ENCODE measurements at places on chromosomes 3 and 15.

DNA sequence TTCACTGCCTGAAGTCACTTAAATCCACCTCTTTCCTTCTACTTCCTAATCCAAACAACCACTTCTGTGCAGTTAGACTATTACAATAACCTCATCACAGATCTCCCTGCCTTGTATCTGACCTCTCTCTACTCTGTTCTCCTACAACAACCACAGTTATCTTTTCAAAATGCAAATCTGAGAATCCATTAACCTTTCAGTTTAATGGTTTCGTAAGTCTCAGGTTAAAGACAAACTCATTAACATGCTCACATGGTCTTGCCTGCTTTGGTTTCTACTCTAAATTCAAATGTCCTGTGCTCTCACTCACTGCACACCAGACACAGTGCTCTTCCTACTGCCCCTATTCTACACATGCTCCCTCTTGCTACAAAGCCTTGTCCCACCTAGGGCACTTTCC, 406.5 kb upstream of the THBS1 start:
- no peak for DNase-seq

DNA sequence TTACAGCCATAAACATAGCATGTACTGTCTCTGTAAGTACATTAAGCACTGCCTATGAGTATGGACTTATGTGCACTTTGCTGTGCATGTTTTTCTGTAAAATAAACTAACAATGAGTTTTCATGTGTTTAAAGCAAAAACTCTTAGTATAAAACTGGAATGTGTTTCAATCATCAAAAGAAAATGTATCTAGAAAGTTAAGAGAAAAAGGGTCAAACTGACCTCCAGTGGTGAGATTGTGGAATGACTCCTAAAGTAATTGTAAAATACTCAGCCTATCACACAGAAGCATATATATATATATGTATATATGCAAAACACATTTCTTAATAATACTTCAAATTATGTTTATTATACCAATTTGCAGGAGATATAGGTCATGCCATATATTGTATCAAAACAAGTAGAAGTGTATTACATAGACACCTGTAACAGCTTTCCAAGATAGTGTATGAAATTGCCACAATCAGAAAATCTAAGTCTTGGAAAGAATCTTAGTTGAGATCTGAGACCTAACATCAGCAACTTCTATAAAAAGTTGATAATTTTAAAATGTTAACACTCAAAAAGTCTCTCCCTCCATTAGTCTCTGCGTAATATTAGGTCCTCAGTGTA, 199.6 kb downstream of the FMN1 start:
- DNase-seq = no peak

- DNase-seq = no peak
These were observed 509.9 kb downstream of the SHQ1 start for GRCh38 chr3:72338082-72338941.

GRCh38 chr3:55252921-55253320, 234.2 kb downstream of the WNT5A start:
- DNase-seq = no peak

GRCh38 chr3:138348754-138349739, 668 bp downstream of the MRAS start:
- DNase-seq = no peak

GRCh38 chr3:171797873-171798272, 12.4 kb downstream of the PLD1 start:
- DNase-seq = no peak

- DNase-seq = peak; percentile 29
These were observed 66.1 kb downstream of the RPN1 start for GRCh38 chr3:128584412-128585020.

- no peak for DNase-seq
These were observed 103.9 kb upstream of the HES1 start for GRCh38 chr3:194031867-194032635.

GRCh38 chr3:44870375-44871061, 3.9 kb upstream of the TGM4 start:
- DNase-seq = no peak

- no peak for DNase-seq
These were observed 204.8 kb upstream of the SLC2A2 start for GRCh38 chr3:171231361-171231760.

DNA sequence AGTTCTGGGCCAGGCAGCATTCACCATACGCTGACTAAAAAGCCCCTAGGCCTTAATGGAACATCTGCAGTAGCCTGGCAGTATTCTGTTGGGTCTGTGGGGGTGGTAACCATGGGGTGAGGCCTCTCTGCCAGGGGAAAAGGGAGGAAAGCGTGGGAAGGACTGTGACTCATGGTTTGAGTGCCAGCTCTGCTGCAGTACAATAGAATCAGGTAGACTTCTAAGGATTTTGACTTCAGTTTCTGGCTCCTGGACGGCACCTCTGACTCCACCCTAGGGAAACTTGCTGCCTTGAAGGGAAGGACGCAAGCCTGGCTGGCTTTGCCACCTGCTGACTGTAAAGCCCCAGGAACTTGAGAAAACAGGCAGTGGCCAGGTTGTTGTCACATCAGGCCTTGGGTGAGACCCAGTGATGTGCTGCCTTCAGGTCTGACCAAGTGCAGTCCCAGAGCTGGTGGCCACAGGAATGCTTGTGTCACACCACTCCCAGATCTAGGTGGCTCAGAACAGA, 148.6 kb downstream of the SUCNR1 start:
- no peak for DNase-seq

DNA sequence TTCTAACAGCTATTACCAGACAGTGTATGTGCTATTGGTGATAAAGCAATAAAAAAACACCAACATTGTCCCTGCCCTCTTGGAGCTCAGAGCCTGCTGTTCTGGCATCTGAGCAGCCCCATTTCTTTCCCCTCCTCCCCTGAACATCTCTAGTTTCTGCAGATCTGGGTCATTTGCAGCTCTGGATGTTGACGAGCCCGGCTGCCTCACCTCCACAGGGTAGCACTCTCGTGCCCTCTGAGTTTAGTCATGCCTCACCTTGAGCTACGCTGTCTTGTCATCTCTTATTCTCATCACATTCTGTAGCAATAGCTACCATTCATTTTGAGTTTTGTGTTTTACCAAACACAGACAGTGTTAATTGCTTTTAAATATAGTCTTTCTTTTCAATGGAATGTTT, 30.0 kb upstream of the GPR171 start:
- DNase-seq = no peak

DNA sequence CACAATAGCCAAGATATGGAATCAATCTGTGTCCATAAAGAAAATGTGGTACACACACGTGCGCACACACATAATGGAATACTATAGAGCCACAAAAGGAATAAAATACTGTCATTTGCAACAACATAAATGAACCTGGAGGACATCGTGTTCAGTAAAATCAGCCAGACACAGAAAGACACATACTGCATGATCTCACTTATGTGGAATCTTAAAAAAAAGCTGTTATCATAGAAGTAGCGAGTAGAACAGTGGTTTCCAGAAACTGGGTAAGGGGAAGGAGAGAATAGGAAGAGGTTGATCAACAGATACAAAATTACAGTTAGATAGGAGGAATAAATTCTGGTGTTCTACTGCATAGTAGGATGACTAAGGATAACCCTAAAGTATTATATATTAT, 11.1 kb downstream of the ATOSA start:
- DNase-seq = no peak

GRCh38 chr3:153356908-153357307, 194.9 kb downstream of the RAP2B start:
- DNase-seq = no peak

- no peak for DNase-seq
These were observed 36.0 kb downstream of the NKIRAS1 start for GRCh38 chr3:23880703-23881339.

DNA sequence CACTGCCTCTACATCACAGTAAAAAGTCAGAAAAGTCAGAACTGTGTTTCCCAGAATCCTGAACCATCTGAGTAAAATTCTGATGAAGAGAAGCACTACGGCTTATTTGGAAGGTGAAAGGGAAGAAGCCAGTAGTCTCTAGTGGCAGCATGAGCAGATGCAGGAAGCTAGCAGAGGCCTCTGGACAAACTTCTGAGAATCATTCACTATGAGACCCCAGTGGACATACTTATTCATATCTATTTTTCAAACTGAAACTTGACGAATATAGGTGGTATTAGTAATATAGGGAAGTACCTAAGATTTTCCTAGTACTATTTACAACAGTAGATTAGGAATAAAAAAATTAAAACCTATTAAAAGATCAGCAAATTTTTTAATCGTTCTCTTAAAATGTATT, 272.8 kb upstream of the TTC14 start:
- no peak for DNase-seq

- no peak for DNase-seq
These were observed 148.6 kb downstream of the RAB11A start for GRCh38 chr15:66017792-66018487.

DNA sequence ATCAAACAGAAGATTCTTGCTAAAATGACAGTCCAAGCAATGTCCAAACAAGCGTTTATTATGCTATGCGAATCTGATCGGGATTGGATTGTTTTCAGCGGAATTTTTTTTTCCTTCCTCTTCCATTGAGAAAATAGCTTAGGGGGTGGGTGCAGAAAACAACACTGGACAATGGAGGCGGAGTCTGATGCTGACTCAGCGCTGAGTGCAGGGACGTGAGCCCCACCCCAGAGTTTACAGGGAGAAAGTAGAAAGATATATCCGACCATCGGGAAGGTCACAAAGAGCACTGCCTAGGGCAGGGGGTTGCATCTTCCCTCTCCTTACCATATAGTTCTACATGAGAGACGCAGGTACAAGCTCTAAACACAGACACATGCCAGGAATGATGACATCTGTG, 117.0 kb downstream of the FOXP1 start:
- DNase-seq = no peak

DNA sequence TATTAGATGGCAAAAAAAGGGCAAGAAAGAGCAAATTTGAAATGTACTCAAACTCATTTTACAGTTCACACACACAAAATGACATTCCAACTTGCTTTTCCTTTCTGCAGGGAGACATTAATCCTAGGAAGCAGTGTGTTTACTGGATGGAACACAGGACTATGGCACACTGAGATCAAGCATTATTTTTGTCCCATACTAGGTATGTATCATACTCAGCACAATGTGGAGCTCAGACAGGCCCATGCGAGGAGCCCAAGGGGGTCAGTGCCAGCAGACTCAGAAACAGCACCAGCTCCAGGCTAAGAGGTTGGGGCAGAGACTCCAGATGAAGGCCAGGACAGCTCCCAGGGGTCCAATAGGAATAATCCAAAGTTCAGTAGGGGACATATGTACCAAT, 30.8 kb upstream of the SLC35G2 start:
- DNase-seq = no peak

DNA sequence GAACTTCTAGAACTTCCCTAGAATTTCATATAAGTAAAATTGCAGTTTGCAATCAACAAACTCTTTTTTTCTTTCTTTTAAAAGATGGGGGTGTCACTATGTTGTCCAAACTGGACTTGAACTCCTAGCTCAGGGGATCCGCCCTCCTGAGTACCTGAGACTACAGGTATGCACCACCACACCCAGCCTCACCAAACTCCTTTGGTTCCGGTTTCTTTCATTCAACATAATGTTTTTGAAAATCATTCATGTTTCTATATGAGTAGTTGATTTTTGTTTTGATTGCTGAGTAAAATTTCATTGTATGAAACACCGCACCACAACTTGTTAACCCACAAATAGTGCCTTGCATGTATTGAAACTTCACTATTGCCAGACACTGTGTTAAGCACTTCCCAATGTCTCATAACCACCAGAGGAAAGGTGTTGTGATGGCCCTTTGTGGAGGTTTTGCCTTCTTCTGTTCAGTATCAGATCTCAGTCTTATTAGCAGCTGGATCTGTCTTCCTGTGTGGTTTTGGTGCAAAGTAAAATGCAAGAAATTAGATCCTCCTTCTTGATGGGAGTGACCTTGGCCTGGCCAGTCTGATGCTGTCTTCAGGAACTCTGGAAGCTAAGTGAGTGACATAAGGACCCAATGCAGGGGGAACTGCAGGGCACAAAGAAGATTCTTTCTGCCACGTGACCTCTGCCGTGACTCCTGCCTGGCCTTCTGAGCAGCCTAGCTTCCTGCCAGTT, 78.8 kb upstream of the UBE2E1 start:
- DNase-seq = no peak

GRCh38 chr15:52263563-52264282, 31.9 kb downstream of the MYO5C start:
- DNase-seq = no peak

DNA sequence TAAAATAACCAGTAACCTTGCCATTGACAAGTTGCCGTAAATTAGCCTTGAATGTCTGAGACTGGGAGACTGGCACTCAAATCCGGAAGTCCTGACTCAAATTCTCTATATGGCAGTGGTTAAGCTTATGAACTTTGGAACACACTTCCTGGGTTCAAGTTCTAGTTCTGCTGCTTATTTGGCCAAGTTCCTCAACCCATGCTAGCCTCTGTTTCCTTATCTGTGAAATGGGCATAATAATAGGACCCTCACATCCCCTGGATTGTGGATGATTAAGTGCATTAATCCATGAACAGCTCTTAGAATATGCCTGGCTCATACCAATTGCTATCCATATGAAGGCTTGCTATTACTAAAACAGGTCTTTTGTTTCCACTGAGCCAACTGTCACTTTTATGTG, 311.5 kb downstream of the EDEM1 start:
- DNase-seq = no peak

- DNase-seq = no peak
These were observed 706 bp downstream of the FSIP1 start for GRCh38 chr15:39781967-39782302.

- no peak for DNase-seq
These were observed 3.8 kb downstream of the NRROS start for GRCh38 chr3:196643201-196643749.

DNA sequence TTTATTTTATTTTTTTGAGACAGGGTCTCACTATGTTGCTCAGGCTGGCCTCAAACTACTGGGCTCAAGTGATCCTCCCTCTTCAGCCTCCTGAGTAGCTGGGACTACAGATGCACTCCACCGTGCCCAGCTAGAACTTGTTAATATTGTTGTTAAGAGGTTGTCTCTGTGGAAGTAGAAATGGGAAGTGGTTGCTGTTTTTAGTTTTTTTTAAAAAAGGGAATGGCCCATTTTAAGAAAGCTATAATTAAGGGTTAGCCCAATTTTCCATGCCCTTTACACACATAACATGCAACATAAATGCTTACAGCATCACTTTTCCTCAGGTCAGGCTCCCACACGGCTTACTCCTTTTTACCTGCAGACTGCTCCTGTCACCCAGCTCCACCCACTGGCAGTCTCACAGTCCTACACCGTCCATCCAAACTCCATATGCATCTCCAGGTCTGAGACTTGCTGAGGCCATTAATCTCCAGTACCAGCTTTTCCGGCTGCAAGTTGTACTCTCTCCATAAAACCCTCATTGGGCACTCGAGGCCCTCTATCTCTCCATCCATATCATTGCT, 19.8 kb downstream of the MORC1 start:
- DNase-seq = no peak

DNA sequence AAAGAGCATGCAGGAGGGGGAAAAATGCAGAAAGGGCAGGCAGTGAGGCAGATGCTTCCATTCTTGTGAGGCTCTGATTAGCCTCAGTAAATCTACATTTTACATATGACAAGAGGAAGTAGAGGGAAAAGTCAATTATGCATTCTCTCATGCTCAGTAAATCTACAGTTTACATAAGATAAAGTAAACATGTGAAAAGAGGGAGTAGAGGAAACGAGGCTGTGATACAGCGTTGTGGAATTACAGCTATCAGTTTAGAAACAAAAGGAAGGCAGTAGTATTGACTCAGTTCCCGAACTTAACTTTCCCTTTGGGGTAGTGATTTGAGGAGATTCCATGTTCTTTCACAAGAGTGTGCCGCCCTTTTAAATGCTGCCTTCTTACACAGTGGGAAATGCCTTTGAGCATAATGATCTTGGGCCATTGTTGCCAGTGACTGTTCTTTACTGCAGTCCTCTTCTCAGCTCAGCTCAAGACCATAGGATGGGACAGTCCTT, 39.3 kb downstream of the OSTN start:
- no peak for DNase-seq

GRCh38 chr3:168612671-168613070, 516.9 kb upstream of the GOLIM4 start:
- DNase-seq = no peak
